ENCODE measurements at places on chromosomes 6 and 20.

- no peak for DNase-seq
Observed at GRCh38 chr20:57265336-57265996, 975 bp downstream of the BMP7 start.

GRCh38 chr6:110044096-110044495, 66.0 kb downstream of the GPR6 start:
- DNase-seq, result no peak

- DNase-seq, result no peak
Observed at GRCh38 chr6:33981421-33981820, 164.5 kb downstream of the GRM4 start.

GRCh38 chr6:104159045-104159618, 700.6 kb downstream of the HACE1 start:
- DNase-seq, result peak; percentile 17

- DNase-seq, result no peak
Observed at GRCh38 chr6:53378208-53378607, 29.5 kb upstream of the ELOVL5 start.

DNA sequence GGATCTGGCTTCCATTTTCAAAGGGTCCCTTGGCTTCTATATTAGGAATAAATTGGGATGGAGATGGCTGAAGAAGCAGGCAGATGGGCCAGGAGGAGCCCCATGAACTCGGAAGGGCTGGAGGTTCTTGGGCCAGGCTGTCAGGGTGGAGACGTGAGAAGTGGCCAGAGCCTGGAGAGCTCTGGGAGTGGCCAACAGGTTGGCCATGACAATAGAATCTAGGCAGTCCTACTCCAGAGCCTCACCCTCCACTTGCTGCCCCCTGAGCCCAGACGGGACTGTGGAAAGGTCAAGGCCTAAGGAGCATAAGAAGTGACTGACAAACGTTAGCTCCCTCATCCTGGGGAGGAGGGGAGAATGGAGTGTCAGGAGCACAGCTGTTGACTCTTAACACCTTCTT, 62.1 kb downstream of the STK35 start:
- DNase-seq, result no peak

GRCh38 chr20:11807054-11808048, 110.3 kb upstream of the BTBD3 start:
- DNase-seq, result no peak

- DNase-seq, result no peak
Observed at GRCh38 chr20:2946988-2947961, 74.0 kb downstream of the PTPRA start.

Measured in MM.1S (cell line).